ENCODE measurements at places on chromosomes 2 and 18.

DNA sequence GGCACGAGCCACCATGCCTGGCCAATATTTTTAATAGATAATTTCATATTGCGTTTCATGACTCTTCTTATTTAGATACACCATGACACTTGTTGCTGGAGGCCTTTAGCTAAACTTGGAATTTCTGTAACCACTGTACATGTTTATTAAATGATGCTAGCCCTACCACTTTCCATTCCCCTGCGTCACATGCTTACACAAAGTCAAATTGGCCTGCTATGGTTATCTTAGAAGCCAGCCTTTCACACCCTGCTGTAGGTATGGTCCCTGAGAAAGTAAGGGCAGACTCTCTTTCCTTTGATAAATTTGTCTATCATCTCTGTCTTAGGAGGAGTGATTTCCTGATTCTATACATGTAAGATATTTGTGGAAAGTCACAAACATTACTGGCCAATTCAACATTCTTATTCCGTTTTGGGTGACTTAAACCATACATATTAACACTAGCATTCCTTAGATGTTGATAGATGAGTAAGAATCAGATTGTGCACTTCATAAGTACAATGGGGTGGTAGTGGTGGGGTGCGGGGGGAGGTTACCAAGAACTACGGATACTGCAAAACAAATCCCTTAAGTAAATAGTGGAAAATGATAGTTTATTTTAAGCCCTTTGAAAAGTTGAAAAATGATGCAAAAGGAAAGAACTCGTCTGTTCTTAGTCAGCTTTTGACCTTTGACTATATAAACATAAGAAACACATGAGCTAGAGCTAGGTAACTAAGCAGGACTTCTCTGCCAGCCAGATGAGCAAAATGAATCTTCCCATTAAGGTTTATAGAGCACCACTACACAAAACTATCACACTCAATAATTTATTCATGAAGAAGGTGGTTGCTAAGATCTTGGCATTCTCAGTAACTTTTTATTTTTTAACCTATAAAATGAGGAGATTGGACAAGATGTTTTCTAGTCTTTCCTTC is 7.9 kb upstream of the NDUFV2 start:
- no peak for DNase-seq

DNA sequence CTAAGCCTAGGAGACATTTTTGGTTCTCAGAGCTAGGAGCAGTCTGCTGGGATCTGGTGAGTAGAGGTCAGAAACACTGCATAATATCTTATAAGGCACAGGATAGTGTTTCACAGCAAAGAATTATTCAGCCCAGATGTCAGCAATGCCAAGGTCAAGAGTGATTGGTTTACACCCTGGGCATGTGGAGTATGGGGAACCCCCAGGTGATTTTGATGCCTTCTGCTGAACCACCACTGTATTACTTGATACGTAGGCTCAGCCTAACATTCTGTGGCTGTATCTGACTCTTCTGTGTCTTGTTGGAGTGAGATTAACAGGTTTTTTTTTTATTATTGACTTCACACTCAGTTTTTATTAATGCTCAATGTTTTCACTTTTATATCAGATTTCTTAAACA is 6.0 kb downstream of the DDX18 start:
- no peak for DNase-seq

DNA sequence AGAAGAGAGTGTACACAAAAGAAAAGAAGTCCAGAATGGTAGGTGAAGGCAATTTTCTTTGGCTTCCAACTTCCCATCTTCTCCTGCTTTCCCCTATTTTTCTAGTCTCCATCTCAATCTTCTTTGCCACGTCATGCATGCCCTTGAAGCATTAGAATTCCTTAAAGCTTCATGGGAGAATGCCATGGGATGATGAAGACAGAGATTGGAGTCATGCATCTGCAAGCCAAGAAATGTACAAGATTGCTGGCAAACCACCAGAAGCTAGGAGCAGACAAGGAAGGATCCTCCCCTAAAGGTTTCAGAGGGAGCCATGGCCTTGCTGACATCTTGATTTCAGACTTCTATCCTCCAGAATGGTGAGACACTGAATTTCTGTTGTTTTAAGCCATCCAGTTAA is 305.9 kb downstream of the HRH4 start:
- no peak for DNase-seq

GRCh38 chr2:20481798-20482405 is 35.0 kb downstream of the RHOB start:
- DNase-seq: no peak

DNA sequence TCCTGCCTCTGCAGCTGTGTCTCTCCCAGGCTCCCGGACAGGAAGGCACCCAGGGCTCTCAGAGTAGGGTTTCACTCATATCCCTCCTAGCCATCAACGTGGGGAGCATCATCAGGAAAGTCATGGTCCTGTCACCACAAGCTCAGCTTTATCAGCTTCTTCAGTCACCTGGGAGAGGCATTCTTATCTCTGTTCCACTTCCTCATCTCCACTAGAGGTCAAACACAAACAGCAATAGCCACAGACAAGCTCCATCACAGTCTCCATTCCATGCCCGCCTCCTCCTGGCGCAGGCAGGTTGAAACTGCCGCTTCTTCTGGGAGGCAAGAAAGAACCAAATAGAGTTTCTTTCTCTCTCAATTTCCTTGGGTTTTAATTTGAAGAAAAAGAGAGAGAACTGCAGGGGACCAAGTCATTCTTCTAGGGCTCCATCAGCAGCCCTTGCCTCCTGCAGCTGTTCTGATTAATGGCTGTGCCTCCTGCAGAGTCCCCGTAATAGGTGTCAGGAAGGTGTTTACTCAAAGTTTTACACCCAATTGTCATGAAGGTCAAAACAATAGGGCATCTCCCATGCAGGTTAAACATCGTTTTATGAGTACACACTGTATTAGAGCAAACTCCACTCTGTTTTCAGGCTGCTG is 377.9 kb downstream of the TMEM182 start:
- no peak for DNase-seq
